ENCODE measurements at places on chromosomes 7 and 10.

DNA sequence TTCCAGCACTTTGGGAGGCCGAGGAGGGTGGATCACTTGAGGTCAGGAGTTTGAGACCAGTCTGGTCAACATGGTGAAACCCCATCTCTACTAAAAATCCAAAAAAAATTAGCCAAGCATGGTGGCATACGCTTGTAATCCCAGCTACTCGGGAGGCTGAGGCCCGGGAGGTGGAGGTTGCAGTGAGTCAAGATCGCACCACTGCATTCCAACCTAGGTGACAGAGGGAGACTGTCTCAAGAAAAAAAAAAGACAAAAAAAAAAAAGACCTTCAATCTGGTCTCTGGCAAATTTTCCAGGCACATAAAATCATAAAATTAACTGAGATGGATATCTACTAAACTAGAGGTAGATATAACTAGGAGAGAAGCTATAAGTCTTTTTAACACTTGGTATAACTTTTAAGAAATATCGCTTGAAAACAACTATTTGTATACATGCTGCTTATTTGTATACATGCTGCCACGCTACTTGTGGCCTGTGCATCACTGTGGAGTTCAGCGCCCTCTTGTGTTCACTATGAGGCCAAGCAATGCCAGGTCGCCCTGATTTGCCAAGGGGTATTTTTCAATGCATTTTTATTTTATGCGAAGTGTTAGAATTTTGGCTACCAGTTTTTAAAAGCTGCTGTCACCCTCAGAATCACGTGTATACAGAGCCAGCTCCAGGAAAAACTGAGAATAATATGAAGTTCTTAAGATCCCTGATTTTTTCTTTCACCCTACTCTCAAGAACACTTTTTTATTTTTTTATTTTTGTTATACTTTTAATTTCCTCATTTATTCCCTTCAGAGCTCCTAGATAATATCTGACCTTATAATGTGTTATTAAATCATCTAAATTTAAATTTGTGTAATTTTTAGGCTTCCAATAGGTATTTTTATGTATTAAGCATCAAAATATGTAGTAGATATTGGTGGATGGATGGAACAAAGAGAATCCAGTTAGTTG is 26.7 kb downstream of the CYCS start:
- DNase-seq: peak; percentile 36

DNA sequence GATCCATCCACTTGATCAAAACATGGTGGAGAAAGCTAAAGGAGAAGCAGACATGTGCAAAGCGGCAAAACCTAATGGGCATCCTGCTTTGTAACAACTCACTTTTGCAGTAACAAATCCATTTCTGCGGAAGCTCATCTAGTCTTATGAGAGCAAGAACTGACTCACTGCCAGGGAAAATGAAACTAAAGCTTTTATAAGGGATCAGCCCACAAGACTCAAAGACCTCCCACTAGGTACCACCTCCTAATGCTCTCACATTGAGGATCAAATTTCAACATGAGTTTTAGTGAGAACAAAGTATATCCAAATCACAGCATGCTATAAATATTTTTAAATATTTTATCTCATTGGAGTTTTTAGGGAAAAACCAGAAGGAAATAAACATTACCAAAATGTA is 120.1 kb upstream of the GNAI1 start:
- DNase-seq: no peak

DNA sequence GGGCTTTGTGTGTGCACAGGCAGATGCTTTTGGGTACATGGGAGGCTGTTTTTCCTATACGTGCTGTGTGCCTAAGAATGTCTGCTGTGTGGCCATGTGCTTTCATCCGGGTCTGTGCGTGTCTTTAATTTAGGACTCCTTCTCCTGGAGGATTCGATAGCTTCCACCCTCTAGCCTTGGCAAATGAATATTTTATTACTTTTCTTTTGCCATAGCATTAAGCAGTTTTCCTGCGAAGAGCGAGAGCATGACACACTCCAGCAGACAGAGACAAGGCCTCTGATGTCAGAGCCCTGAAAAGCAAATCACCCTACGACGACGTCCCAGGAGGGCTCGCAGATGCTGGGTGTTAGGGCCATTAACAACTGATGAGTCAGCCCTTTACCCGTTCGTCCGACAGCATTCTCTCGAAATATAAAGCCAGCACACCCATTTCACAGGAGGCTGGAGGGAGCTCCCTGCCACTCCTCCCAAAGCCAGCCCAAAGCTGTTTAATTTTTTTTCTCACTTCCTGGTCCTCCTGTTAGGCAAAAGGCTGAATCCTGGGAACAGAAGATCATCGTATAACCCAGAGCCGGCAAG is 311.3 kb upstream of the ZMIZ1 start:
- no peak for DNase-seq

GRCh38 chr7:8389593-8390261 is 43.7 kb upstream of the NXPH1 start:
- DNase-seq: no peak

- DNase-seq: no peak
Observed at GRCh38 chr7:134783294-134784069, 4.0 kb downstream of the CALD1 start.

DNA sequence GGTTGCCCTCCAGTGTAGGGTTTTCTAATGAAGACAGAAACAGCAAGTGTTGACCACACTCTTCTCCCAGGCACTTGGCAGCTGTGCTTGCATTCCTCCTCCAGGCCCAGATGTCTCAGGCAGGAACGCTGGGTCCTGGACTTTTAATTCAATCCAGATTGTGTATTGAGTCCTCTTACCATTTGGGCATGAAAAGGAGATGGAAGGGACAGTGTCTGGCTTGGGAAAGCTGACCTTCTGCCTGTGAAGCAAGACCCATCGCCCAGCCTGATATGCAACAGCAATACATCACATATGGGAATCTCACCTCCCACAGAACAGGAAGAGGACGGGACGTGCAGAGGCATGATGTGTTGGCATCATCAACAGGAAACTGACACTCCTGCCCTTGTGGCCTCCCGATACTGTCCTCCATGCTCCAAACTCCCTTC is 174.4 kb upstream of the LYZL2 start:
- DNase-seq: no peak

GRCh38 chr10:112583236-112583939 is 136.4 kb downstream of the VTI1A start:
- no peak for DNase-seq

DNA sequence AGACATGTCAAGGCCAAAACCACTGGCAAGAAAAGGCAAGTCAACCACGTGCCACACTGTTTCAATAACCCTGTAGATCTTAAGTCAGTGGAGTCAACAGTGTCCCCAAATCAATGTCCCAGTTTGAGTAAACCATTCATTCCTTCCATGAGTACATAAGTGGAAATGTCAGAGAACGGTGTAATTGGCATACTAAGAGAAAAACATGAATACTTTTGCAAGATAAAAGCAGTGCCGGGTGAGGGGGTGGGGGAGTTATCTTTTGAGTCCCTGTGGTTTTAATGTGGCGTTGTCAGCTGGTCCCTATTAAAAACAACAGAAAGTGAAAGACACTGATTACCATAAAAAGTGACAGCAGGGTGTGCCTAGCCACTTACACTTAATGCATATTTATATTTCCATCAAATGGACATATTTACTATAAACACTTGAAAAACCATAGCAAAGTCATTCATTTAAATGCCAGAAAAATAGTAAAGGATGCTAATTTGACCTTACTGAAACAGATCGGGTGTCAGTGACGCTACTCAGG is 37.8 kb downstream of the RSU1 start:
- no peak for DNase-seq

DNA sequence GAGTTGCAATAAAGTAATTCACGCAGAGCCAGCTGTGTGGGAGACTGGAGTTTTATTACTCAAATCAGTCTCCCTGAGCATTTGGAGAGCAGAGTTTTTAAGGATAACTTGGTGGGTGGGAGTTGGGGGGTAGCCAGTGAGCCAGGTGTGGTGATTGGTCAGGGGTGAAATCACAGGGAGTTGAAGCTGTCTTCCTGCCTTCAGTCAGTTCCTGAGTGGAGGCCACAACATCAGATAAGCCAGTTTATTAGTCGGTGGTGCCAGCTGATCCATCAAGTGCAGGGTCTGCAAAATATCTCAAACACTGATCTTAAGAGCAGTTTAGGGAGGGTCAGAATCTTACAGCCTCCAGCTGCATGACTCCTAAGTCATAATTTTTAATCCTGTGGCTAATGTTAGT is 3.3 kb upstream of the CYP51A1 start:
- DNase-seq: no peak

DNA sequence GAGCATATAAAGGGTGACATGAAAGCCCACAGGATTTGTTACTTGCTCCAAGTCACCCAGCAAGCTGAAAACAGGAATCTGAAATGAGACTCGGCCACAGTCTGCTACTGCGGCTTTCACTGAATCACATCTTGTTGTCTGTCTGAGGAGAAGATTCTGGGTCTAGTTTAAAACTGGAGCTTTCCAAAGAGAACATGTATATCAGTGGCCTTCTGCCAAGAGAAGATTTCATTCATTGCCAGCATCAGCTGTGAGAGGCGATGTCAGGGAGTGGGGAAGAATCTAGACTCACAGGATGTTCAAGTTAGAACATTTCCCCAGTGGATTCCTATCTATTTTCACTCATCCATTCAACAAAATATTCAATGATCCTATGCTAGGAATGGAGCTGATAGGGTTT is 122.8 kb downstream of the GALNT17 start:
- DNase-seq: no peak

DNA sequence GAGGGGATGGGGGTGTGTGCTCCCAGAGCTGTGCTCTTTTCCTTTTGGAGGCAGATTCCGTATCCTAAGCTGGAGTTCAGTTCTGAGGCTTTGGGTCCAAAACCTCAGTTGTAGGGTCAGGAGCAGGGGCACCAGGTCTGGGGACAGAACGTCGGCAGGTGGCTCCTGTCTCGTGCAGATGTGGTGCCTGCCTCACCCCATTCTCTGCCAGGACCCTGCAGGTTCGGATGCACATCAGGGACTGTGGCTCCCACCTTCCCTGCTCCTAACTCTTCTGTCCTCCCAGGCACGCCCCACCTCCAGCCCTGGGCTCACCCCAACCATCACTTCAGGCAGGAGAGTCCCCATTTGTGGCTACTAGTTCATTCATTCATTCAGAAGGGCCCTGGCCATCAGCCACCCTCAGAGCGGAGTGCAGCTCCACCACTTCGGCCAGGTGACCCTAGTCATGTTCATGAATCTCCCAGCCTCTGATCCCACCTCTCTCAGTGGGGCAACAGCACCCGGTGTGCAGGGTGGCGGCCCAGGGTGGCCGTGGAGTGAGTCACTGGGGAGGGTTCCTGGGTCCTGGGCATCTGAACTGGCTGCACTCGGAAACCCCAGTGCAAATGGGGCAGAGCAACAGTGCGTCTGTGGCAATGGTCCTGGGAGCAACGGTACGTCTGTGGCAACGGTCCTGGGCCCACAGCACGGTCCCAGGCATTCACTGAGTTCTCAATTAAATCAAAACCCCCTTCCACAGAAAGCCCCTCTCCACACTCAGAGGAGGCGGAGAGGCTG is 100.8 kb upstream of the FAM20C start:
- no peak for DNase-seq

GRCh38 chr7:17298102-17298839 is at the start of gene AHR:
TSS of gene AHR (plus strand) at chr7:17298652. CDS start at chr7:17299265, 613 bp downstream.
- no peak for DNase-seq

DNA sequence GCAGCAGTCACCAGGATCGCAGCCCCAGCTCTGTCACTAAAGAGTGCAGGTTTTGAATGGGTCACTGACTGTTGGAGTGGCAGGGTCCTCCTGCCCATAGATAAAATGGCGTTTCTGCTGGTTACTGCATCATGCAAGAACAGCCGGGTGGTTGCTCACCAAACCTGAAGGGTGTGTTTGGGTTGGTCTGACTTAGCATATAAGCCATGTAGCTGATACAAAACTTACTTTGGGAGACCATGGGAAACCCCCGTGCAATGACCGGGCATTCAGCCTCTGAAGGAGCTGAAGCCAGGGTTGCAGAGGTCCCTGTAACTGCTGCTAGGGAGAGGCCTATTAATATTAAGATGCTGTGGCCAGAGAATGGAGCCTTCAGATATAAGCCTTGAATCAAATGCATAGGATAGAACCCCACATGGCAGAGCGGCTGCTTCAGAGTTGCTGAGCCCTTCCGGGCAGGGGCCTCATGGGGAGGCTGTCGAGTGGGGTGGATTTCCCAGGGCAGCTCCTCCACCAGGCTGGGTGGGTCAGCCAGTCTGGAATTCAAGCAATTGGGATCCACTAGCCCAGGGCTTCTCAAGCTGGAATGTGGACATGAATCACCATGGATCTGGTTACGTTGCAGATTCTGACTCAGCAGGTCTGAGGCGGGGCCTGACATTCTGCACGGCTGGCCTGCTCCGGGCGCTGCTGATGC is 70.9 kb upstream of the CTBP2 start:
- no peak for DNase-seq

DNA sequence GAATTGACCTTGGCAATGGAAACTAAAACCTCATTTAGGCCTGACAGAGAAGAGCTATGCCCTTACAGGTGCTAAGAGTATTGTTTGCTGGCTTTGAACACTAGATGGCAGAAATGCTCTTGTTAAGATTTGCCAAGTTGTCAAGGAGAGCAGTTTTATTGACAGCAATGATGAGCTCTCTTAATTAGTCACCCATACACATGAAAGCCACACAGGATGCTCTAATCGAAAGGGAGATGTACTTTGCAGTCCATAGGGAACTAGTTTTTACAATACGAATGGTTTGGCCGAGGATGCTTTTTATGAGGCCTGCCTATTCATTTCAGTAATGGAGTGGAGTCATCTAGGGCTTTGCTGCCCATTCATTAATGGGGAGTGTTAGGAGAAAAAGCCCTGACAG is 45.4 kb upstream of the MBL2 start:
- no peak for DNase-seq

Measured in D721Med (cell line).